ENCODE measurements at places on chromosomes 6 and 20.
A peak's percentile ranks its signal among the peaks of the same experiment; 100 is the strongest.

DNA sequence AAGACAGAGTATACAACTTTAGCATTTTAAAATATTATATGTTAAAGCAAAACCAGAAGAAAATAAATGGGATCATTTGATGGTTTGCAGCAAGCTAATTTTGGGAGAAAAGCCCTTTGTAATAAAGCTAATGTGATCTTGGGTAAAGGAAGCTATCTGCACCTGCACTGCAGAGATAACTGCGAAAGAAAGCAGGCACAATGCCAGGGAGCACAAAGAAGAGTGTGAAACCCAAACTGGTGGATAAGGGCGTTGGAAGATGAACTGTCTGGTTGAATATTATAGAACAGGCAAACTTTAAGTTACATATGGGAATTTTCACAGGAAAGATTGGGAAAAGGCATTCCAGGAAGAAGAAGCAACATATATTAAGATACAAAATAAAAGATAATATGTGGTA is 179.2 kb upstream of the KHDRBS2 start:
- DNase-seq = no peak

DNA sequence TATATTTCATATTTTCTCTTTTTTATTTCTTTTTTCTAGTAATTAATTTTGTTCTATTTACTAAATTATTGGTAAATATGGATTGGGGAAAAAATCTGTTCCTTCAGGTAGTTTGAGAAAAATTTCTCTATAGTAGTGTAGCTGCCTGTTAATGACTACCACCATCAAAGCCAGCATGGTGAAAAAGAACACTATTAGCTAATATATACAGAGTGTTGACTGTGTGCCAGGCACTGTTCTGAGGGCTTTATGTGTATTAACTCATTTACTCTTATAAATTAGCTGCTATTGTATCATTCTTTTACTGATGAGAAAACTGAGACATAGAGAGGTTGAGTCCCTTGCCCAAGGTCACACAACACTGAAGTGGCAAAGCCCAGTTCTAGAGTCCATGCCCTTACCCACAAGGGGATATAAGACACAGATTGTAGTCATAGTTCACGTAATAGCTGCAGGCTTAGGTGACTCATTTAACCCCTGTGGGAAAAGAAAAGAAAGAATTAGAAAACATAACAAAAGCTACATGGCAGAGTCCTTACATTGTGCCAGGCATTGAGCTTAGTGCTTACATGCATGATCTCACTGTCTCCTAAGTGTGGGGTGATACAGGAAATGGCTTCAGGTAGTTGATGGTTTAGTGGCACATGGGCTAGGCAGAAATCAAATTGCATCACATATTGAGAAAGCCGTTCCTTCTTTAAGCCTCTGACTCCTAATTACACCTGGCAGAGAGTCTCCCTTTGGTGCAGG is 12.2 kb upstream of the AKIRIN2 start:
- DNase-seq = no peak

DNA sequence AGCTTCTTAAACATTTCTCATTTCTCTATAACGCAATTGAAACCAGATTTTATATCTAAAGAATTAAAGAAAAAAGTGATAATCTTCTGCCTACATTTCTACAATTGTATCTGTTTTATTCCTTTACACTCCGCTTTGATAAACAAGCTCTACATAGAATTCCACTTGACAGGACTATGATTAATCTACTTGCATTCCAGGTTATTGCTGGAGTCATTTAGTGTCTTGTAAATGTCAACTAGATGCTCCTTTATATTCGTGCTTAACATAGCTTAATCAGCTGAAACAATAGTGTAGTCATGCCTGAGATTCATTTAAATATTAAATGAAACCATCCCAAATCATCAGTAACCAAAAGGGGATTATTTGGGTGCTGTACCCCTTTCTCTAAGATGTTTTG is 284.0 kb downstream of the TRDN start:
- DNase-seq = no peak

GRCh38 chr20:25071734-25072133 is 10.2 kb downstream of the VSX1 start:
- DNase-seq = peak; percentile 35

- no peak for DNase-seq
Measured at GRCh38 chr20:8526610-8527009, 394.5 kb downstream of the PLCB1 start.

- DNase-seq = no peak
Measured at GRCh38 chr6:88062376-88062775, 14.7 kb downstream of the SPACA1 start.

GRCh38 chr20:40545478-40545877 is 143.6 kb downstream of the MAFB start:
- DNase-seq = no peak

DNA sequence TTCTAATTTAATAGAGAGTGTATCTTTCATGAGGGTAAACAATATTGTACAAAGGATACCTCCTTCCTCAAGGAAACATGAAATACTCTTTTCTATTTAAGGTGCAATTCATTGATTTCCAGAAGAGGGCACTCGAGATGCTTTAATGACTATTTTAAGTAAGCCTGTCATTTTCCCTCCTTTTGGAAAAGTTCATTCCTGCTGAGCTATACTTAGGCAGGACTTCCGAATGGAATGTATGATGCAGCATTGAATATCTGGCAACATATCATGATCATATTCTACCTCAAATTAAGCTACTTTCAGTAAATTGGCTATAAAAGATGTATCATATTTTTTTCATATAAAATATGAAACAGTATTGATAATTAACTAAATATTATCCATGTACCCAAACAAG is 5.0 kb downstream of the DST start:
- DNase-seq = no peak

Data from activated CD8-positive, alpha-beta memory T cell treated with anti-CD3 and anti-CD28 coated beads, Interleukin-2, amount 50 U/mL, for 48 hours (primary cell).